Activated naive CD4-positive, alpha-beta T cell treated with anti-CD3 and anti-CD28 coated beads for 36 hours (primary cell): ENCODE measurements at places on chromosomes 16 and 17. TPM values are rescaled to one million over a fixed set of nuclear protein-coding genes. Genes with fewer than 3 reads are reported as not detected.

GRCh38 chr17:75078284-75079022, 9.3 kb upstream of the SLC16A5 start:
- no peak for DNase-seq

The ACAP1 gene
- total RNA-seq: 320 TPM

- DNase-seq: no peak
Measured at GRCh38 chr17:79695293-79695790, 35.4 kb upstream of the ENPP7 start.

The MMP2 gene
- total RNA-seq: not detected

GRCh38 chr16:728131-728889, 1.4 kb downstream of the HAGHL start:
- peak; percentile 48 for DNase-seq

DNA sequence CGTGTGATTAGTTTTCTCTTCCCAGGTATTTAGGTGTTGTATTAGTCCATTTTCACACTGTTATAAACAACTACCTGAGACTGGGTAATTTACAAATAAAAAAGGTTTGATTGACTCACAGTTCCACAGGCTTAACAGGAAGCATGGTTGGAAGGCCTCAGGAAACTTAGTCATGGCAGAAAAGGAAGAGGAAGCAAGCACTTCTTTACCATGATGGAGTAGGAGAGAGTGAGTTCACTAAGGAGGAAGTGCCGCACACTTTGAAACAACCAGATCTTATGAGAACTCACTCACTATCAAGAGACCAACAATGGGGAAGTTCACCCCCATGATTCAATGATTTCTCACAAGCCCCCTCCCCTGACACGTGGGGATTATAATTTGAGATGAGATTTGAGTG, 1343.7 kb upstream of the GOT2 start:
- no peak for DNase-seq

GRCh38 chr16:64629622-64630021, 492.2 kb downstream of the CDH11 start:
- no peak for DNase-seq

DNA sequence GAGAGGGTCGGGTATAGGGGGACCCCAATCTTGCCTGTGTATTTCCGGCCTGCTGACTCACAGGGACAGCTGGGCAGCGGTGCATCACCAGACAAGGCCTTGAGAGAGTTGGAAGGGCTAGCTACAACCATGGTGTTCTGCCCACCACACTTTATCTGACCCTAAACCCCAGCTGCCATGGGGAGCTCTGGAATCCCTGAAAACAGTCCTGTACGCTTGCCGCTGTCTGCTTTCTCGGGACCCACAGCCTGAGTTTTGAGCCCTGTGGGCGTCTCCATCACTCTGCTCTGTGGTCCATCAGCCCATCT, 100.4 kb upstream of the GSE1 start:
- DNase-seq: no peak

- DNase-seq: no peak
Measured at GRCh38 chr17:5772720-5773119, 188.4 kb upstream of the NLRP1 start.

- DNase-seq: no peak
Measured at GRCh38 chr17:4604111-4604644, 19.8 kb downstream of the SMTNL2 start.

DNA sequence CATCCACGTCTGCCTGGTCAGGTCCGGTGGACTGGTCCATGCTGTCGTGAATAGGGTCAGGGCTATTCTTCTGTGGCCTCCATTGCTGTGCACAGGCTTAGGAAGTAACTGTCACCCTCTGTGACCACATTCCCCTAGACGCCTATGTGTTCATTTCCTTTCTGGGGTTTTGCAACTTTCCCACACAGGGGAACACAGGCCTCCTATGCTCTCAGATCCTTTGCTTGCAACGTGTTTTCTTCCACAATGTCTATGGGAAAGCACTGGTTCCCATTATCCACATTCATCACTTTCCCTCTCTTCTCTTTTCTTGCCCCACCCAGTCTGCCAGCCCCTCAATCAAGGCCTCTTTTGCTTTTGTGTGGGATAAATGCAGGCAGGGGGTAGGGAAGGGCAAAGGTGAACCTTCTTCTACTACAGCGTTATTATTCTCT, 43.2 kb upstream of the DNAJA2 start:
- DNase-seq: peak; percentile 32

GRCh38 chr17:1413281-1413791, 13.3 kb upstream of the YWHAE start:
- DNase-seq: no peak

The SALL1 gene
- not detected for total RNA-seq

DNA sequence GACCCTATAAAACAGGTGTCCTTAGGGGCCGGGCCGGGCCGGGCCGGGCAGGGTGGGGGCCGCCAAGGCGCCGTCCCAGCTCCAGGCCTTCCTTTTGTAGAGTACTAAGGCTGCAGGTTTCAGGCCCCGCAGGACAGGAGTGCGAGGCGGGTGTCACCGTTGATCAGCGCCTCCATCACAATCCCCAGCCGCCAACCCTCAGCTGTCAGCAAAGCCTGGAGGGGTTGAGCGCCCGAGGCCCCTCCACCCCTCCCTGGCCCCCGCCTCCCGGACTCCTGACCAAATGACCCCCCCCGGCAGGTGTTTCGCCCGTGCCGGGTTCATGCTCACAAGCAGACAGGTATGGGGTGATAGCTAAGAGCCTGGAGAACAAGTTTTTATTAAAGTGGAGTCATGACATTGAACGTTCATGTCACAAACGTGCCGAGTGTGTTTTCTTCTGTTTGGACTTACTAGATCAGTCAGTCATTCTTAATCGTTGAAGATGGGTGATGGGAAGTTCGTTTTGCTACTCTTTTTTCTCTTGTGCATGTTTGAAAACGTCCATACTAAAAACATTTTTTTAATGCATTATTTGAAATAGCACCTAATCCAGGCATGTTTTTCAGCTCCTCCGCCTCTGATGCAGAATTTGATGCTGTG, 534 bp downstream of the ARL2BP start:
- no peak for DNase-seq

GRCh38 chr17:66414561-66415175, 112.3 kb downstream of the PRKCA start:
- no peak for DNase-seq

The METTL2A gene
- 24.6 TPM for total RNA-seq

- no peak for DNase-seq
Measured at GRCh38 chr16:49556249-49556605, 182.6 kb downstream of the C16orf78 start.

DNA sequence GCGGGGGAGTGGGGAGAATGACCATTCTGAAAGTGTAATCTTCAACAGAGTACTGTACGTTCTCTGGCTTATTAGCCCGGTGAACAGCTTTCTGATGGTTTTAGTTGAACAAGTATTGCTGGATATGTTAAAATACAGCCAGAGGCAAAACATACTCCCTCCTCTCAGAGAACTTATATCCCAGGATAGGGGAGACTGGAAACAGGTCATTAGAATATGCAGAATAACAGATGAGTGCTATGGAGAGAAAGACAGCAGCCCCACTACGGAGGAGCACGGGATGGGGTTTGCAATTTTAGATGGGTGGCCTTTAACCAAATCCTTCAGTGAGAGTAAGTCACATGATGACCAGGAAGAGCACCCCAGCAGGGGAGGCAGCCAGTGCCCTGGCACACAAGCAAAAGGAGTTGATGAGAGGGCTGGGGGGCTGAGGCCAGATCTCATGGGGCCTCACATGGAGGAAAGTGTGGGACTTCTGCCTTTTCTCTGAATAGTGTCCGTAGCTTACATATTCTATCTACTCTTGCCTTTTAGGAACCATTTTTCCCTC, 43.1 kb upstream of the SEC14L1 start:
- DNase-seq: no peak

DNA sequence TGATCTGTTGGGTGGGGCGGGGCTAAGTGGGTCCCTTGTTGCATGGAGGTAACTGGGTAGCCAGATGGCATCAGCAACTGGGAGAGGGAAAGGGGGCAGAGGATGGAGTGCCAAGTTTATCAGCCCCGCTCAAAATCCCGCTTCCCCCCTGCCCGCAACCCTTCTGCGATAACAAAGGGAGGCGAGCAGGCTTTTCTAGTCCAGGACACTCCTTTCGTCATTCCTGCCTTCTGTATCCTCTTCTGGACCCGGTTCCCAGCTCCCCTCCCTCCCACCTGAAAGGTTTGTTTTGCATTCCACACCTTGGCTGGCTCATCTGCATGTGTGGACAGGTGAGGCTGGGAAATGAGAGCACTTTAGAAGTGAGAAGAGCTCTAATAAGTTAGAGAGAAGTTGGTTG, 53.3 kb downstream of the HLF start:
- no peak for DNase-seq

- DNase-seq: no peak
Measured at GRCh38 chr17:10775058-10775457, 28.8 kb downstream of the TMEM238L start.

DNA sequence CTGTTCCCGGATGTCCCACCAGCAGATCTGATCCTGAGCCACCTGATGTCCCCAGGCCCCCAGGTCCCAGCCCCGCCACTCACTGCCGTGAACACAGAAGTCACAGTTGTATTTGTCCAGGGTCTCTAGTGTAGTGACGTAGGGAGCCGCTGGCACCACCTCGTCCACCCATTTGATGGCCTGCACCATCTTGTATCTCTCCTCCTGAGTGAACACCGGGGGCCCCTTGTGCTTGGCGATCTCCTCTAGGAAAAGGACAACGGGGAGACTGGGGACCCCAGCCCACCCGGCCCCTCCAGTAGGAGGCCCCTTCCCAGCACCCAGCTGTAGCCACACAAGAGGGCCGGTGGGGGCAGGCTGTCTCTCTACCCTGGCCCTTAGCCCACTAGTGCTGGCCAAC, 2.4 kb downstream of the PCYT2 start:
- no peak for DNase-seq

DNA sequence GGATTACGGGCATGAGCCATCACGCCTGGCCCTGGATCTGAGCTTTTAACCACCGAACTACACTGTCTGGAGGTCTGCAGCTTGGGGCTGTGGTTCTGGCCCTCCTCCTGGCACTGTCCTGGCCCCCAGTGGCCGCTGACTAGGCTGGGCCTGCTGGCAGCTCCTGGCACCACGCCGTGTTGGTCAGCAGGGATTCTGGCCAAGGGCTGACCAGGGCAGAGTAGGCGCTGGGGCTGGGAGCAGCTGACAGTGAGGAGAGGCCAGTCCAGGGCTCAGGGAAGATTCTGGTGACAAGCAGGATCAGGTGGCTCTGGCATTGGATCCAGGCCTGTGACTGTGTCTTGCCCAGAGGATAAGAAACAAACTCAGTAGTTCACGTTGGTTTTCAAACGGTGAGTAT, 14.6 kb downstream of the EEF2K start:
- no peak for DNase-seq

The CES1 gene
- total RNA-seq: not detected

- DNase-seq: no peak
Measured at GRCh38 chr16:69315486-69316311, 4.5 kb downstream of the VPS4A start.

DNA sequence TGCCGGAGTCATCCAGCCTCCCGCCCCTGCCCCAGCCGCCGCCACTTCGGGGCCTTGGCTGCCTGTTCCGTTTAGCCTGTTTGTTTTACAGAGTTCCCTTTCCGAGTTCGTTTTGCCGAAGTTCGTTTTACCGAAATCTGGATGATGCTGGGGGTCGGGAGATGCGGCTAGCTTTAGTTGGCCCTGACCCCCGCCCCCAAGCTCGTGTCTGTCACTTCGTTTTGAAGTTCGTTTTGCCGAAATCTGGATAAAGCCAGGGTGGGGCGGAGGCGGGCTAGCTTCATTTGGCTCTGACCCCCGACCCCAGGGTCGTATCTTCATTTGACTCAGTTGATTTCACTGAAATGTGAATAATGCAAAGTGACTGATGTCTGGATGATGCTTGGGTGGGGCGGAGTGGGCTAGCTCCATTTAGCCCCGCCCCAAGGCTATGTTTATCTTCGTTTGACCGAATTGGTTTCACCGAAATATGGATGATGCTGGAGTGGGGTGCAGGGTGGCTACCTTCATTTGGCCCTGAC, 591 bp downstream of the PSMD7 start:
- peak; percentile 37 for DNase-seq

The OSGIN1 gene
- total RNA-seq: 0.86 TPM

- no peak for DNase-seq
Measured at GRCh38 chr17:72338847-72339790, 218.3 kb downstream of the SOX9 start.

- no peak for DNase-seq
Measured at GRCh38 chr17:792277-792676, 10.1 kb downstream of the MRM3 start.

The ARL5C gene
- total RNA-seq: not detected

DNA sequence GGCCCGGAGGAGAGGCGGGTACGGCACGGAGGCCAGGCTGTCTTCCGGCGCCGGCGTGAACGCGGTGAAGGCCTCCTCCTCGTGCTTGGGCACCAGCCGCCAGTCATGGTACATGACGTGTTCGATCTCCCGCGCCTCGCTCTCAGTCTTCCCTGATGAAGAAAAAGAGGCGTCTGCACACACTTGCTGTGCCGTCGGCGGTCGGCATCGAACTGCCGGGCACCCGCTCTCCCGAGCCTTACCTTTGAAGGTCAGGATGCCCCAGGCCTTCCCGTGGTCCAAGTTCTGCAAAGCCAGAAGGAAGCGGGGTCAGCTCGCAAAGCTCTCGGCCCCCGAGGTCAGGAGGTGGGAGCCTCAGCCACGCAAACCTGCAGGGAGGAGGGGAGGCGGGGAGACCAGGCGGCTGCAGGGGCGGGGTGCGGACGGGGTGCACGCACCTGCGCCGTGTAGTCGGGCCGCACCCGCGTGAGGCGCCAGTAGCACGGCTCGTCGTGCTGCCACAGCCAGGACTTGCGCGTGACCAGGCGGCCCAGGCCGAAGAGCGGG, at the start of gene EME2:
EME2 (plus strand) TSS at position 449 of the 546 bp plus-strand sequence. CDS start 418 bp downstream, outside the sequence.
- peak; percentile 69 for DNase-seq

The CLEC10A gene
- total RNA-seq: not detected

GRCh38 chr16:58850019-58850677, 116.0 kb upstream of the GOT2 start:
- no peak for DNase-seq

The PPY gene
- total RNA-seq: not detected

The RPGRIP1L gene
- 4.3 TPM for total RNA-seq

DNA sequence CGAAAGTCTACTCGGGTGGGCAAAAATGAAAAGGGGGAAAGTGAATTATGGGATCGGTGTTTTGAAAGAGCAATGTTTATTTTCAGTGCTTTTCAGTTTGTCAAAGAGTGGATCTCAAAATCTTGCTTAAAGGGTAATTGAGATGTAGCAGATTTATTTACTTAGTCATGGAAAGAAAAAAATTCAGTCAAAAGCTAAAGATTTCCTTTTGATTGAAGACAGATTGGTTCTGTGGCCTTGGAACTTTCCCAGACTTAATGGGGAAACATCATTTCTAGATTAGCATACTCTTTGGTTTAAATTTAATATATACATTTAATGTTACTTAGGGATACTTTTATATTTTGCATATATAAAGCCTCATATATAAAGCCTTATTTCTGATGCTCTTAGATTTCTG, 20.6 kb downstream of the PRKAR1A start:
- no peak for DNase-seq

DNA sequence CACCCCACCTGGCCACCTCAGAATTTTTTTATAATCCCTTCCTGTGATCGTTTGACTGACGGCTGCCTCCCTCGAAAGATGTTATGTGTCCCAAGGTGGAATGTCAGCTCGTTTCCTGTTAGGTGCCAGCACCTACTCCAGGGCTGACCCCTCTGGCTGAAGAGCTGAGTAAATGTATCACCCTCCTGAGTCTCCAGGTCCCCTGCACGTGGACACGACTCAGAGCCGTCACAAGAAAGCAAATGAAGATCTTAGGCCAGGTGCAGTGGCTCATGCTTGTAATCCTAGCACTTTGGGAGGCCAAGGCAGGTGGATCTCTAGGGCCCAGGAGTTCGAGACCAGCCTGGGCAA, 273.2 kb downstream of the C16orf95 start:
- no peak for DNase-seq
